Osteocyte (in vitro differentiated cells): ENCODE measurements at places on chromosomes 1 and 21. TPM values are rescaled to one million over a fixed set of nuclear protein-coding genes. Genes with fewer than 3 reads are reported as not detected.

WNT3A gene
- not detected in 2 replicates for total RNA-seq

- no peak for DNase-seq
Measured at GRCh38 chr1:12059722-12060464, 3.2 kb upstream of the TNFRSF8 start.

TAS1R1 gene
- not detected in 2 replicates for total RNA-seq

GRCh38 chr1:245997471-245998258 lies 509.4 kb downstream of the SMYD3 start:
- no peak for DNase-seq

- DNase-seq = no peak
Measured at GRCh38 chr1:11997081-11997850, 17.0 kb downstream of the MFN2 start.

DNA sequence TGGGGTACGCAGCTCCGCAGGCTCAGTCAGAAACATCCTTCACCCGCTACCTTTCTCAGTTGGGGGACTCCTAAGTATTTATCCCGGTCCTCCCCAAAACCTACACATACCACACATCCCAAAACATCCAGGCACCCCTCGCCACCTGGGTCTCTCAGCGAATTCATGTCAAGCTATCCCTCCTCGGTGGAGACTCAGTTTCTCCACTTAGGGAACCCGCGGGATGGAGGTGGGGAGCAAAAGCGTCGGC lies 1.3 kb upstream of the ZBTB7B start:
- DNase-seq = no peak

DNA sequence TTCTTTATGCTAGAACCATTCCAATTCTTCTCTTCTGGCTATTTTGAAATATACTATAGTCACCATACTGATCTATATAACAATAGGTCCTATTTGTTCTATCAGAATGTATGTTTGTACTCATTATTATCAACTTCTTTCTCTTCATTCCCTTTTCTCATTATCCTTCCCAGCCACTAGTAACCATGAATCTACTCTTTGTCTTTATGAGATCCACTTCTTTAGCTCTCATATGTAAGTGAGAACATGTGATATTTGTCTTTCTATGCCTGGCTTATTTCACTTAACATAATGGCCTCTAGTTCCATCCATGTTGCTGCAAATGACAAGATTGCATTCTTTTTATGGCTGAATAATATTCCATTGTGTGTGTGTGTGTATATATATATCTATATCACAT lies 31.7 kb upstream of the RC3H1 start:
- no peak for DNase-seq

MXRA8 gene
- 440 and 449 TPM in 2 replicates for total RNA-seq

DARS2 gene
- total RNA-seq = 12.8 and 13.1 TPM in 2 replicates

DNA sequence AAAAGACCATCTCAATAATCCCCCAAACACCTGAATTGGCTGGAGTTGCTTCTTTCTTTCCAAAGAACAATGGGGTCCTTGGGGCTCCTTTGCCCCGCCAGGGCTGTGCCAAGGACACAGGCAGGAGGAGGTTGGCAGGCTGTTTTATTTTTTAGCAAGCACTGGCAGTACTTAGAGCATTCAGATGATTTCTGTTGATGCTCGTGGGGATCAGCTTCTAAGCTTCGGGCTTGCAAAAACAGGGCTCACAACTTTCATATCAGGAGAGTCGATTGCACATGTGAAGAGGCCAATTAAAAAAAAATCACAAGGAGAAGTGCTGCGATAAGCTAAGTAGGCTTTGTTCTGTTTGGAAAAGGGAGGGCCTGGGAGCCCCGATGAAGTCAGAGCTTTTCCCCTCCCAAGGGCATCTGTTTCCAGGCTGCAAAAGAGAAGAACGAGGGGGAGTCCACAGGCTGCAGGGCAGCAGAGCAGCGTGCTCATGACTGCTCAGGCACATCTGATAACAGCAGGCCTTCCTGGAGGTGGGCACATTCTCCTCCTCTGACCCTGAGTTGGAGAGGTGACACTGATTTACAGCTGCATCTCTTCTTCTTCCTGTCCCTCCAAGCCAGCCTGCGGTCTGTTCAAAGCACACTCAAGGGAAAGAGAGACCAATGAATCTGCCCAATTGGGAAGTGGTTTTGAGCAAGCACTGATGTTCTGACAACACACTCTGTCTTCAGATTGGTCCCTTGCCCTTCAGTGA lies 27.3 kb upstream of the BCAR3 start:
- no peak for DNase-seq
